ENCODE measurements at places on chromosomes 7 and 10.

- no peak for DNase-seq
Observed at GRCh38 chr10:49465736-49466135, 69.8 kb upstream of the DRGX start.

GRCh38 chr10:121240011-121240410, 358.2 kb downstream of the FGFR2 start:
- DNase-seq: no peak

DNA sequence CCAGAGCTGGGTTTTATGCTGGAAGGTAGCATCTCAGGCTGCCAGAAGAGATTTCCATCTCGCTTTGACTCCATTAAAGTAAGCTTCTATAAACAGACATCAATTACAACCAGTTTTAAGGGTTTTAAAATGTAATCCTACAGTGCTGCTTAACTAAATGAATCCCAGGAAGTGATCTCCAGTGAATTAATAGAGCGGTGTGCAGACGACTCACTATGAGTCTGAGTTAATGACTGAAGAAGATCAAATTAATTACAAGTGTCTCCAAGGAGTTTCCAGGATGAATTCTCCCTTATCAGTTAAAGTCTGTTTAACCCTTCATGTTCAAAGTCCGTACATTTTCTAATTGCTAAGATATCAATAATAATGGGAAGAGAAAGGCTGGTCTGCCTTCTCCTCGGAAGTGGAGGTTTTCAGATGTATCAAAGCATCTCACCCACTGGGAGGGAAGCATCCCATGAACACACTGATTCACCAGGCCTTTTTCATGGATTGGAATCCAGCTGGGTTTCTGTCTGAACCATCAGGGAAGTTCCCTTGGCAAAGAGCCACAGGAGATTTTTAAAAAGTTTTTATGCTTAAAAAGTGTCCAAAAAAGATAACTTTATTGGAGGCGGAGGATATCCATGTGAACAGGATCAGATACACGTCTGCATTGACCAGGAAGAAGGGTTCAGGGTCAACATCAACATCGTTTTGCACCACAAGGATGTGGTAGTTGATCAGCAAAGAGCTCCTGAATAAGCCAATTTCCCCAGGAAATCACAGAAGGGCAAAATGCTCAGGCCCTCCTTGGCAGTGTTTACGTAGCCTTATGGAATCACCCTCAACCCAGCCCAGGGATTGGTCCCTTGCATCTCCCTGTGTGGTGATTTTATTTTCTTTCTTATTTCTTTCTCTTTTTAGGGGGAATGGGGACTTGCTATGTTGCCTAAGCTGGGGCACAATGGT, 288.2 kb downstream of the POU6F2 start:
- no peak for DNase-seq

DNA sequence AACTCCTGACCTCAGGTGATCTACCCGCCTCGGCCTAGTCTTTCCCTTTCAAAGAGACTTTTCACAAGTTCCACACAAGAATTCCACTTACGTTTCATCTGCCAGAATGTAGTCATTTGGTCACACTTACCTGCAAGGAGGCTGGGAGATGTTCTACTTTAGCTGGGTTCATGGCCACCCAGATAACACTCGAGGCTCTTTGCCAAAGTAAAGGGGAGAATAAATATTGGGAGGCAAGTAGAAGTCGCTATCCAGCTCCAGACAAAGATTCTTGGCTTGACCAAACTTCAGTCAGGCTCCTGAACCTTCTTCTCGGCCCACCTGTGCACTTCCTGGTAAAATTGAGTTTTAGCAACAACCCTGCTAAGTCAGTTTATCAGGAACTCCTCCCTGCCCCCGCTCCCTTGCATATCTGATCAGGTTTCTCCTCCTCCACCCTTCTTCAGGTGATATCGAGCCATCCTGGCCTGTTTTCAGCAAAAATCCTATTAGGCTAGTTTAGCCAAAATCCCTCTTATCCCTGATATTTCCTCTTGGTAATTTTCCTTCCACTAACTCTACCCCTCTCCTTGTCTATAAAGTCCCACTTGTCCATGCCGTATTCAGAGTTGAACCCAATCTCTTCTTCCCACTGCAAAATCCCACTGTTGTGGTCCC, 25.1 kb upstream of the SAMD8 start:
- DNase-seq: no peak

- no peak for DNase-seq
Observed at GRCh38 chr10:1107679-1108078, 51.5 kb downstream of the WDR37 start.

Data from stimulated activated CD8-positive, alpha-beta memory T cell treated with anti-CD3 and anti-CD28 coated beads, Interleukin-4, amount 100 ng/mL, for 1 hour (primary cell).